CD4-positive, CD25-positive, alpha-beta regulatory T cell (primary cell): ENCODE measurements at places on chromosomes 1 and 21.
A peak's percentile ranks its signal among the peaks of the same experiment; 100 is the strongest.

DNA sequence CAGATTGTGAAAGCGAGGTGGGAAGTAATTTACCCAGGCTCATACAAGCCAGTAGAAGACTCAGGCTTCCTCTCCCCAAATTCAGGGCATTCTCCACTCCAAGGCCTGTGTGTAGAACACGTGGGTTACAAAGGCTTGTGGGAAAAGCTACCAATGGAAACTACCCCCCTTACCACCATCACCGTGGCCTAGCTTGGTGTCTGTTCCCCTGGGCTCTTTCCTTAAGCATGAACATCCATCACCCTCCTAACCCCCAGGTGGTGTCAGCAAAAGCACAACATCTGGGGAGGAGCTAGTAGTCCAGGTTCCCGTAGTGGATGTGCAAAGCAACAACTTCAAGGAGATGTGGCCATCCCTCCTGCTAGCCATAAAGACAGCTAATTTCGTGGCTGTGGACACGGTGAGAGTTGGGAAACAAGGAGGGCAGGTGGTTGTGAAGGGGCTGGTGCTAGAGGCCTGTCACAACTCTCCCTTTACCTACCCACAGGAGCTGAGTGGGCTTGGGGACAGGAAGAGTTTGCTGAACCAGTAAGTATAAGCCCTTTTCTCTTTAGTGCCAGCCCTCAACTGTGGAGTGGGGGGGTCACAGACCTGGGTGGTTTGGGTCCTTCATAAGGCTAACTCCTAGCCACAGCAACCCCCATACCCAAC, 701 bp upstream of the MUTYH start:
- peak; percentile 49 for DNase-seq

GRCh38 chr1:208515129-208515528, 270.9 kb upstream of the PLXNA2 start:
- DNase-seq: no peak

- DNase-seq: no peak
Observed at GRCh38 chr21:38229260-38229877, 27.4 kb upstream of the KCNJ15 start.

- DNase-seq: no peak
Observed at GRCh38 chr1:98556521-98557158, 104.9 kb upstream of the SNX7 start.

DNA sequence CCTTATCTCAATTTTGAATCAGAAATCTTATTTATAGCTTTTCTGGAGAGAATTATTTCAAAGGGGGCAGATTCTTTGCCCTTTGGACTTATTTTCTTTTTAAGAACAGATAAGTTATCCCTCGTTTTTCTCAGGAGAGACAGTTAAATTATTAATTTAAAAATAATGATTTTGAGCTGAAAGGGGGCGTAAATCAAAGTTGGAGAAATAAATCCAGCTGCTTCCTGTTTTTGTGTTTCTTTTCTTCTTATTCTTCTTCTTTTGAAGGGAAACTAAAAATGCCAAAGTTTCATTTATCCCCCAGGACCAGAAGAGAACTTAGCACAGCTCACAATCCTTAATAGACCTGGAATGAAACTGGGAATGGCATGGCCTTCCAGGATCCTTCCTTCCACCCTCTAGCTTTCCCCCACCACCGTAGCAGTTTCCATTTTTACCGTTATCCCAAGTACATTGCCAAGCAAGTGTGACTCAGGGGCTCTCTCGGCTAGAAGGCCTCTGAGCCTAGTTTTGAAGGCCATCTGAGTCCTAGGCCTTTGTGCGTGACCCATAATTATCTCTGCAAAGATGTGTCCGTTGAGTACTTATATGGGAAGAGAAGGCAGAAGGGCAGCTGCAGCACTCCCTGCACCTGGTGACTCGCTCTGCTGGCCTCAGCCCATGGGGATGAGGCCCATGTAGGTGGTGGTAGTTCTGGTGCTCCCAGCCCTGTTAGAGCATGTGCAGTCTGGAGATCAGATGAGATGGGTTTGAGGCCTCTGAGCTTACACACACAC, 181.7 kb downstream of the ROR1 start:
- DNase-seq: no peak

DNA sequence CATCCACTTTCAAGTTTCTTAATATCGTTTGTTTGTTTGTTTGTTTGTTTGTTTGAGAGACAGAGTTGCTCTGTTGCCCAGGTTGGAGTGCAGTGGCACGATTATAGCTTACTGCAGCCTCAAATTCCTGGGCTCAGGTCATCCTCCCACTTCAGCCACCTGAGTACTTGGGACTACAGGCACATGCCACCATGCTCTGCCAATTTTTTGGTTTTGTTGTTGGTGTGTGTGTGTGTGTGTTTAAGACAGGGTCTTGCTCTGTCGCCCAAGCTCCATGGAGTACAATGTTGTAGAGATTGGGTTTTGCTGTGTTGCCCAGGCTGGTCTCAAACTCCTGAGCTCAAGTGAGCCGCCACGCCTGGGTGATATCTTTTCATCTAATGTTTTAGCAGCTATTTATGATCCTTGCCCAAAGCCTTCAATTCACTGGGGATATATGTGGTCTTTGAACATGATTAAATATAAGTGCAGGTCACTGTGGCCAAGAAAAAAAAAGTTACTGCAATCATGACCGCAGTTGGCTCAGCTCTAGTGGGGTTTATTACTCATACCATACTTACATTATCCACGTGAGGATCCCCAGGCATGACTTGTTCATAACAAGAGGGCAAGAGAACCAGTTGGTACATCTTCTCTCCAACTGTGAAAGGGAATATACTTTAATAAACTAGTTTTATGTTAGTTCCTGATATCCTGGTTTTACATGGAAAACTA, 8.0 kb downstream of the RRP1B start:
- DNase-seq: no peak

DNA sequence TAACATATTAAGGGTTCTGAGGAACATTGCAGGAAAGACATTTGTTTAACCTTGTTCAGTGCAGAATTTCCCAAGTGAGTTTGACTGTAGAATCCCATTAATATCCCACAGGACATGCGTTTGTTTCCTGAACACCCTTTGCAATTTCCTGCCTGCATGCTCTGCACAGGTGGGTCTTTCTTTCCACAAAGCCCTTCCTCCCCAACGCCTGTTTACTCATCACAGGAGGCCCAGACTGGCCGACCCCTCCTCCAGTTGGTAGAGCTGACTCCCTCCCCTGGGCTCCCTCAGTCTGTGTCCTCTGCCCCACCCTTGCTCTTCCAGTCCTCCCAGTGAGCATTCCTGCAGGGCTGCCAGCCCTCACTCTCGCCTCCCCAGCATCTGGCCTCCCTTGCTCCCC, 47.5 kb upstream of the CTPS1 start:
- no peak for DNase-seq

- no peak for DNase-seq
Observed at GRCh38 chr1:156690675-156691036, 13.4 kb upstream of the NES start.

DNA sequence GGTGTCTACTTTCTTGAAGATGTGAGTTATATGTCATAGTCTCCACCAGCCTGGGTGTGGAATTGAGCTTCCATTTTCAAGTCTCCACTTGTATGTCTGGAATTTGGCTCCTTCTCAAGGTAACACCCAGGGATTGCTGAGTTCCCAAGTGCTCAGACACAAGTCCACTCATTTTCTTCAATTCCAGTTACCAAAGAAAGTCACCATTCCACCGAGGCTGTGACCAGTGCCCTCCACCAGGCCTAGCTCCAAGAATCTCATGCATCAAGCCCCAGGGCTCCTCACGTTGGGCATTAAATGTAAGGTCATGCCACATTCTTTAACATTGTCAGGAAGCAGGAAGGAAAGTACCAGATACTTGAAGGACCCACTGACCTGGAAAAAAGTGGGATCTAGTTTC, 2.4 kb upstream of the RAB4A start:
- no peak for DNase-seq

DNA sequence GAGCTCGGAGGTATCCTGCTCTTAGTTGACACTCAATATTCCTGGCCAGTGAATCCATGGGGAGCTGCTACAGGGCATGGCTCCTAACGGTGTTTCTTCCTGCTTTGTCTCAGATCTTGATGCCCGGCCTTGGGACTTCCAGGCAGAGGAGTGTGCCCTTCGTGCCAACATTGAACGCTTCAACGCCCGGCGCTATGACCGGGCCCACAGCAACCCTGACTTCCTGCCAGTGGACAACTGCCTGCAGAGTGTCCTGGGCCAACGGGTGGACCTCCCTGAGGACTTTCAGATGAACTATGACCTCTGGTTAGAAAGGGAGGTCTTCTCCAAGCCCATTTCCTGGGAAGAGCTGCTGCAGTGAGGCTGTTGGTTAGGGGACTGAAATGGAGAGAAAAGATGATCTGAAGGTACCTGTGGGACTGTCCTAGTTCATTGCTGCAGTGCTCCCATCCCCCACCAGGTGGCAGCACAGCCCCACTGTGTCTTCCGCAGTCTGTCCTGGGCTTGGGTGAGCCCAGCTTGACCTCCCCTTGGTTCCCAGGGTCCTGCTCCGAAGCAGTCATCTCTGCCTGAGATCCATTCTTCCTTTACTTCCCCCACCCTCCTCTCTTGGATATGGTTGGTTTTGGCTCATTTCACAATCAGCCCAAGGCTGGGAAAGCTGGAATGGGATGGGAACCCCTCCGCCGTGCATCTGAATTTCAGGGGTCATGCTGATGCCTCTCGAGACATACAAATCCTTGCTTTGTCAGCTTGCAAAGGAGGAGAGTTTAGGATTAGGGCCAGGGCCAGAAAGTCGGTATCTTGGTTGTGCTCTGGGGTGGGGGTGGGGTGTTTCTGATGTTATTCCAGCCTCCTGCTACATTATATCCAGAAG, 16.7 kb downstream of the ALX3 start:
- peak; percentile 58 for DNase-seq

GRCh38 chr1:28565726-28566125, 12.8 kb downstream of the TRNAU1AP start:
- no peak for DNase-seq

DNA sequence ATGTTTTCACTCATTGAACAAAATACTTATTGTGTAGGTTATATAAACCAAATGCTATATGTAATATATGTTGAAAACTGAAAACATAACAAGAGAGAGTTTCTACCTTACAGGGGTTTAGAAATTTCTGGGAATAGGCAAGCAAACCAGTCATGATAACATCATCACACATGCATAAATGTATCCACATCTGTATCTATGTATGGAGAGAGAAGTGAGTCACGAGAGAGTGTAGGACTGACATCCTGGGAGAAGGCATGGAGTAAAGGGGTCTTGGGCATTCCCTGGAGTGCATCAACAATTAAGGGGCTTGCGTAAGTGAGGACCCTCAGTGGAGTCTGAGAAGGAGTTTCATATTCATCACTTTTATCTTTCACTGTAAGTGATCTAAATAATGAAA, 65.5 kb downstream of the PCNX2 start:
- no peak for DNase-seq

- DNase-seq: no peak
Observed at GRCh38 chr1:34549199-34549598, 205.6 kb upstream of the GJB5 start.

DNA sequence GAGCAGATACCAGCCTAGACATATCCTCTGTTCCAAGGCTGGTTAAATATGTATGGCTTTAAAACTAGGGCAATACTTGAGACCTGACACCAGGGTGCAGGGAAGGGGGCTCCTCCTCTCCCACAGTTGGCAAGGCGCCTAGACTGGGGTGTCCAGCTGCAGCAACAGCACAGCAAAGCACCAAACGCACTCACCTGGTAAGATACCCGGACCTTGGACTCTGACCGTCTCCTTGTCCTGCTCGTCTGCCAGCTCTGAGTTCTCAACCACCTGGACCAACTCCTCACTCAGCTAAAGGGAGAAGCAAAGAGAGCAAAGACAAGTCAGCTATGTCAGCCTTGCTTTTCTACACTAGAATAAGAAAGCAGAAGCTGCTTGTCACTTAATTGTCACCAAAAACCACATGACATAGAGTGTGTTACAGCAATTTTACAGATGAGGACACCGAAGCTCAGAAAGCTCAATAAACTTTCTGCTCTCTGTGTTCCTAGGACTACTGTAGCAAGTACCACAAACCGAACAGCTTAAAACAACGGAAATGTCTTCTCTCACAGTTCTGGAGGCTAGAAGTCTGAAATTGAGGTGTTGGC, 4.4 kb downstream of the PACC1 start:
- DNase-seq: no peak

DNA sequence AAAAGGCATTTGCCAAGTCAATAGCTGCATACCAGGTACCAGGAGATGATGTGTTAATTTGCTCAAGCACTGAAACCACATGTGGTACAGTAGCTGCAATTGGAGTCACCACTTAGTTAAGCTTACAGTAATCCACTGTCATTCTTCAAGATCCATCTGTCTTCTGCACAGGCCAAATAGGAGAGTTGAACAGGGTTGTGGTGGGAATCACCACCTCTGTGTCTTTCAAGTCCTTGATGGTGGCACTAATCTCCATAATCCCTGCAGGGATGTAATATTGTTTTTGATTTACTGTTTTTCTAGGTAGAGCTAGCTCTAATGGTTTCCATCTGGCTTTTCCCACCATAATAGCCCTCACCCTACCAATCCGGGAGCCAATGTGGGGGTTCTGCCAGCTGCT, 91.9 kb downstream of the FCRL5 start:
- no peak for DNase-seq

- no peak for DNase-seq
Observed at GRCh38 chr1:55047611-55048010, 8.3 kb downstream of the PCSK9 start.

DNA sequence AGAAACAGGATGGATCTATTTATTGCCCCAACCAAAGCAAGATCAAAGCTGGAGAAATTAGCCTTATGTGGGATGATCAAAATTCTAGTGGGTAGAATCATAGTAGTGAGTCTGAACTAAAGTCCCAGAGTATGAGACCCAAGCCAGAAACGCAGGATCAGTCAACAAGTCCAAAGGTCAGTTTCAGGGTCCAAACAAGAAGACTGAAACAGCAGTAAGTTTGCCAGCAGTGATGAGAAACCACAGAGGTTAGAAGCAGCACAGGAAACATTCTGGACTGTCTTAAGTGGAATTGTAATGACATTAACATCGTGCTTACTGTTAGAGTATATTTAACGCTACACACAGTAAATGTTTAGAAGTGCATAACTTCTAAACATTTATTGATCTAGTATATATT, 251.0 kb downstream of the LRRIQ3 start:
- DNase-seq: no peak

GRCh38 chr1:18149027-18149641, 41.5 kb downstream of the IGSF21 start:
- DNase-seq: no peak

DNA sequence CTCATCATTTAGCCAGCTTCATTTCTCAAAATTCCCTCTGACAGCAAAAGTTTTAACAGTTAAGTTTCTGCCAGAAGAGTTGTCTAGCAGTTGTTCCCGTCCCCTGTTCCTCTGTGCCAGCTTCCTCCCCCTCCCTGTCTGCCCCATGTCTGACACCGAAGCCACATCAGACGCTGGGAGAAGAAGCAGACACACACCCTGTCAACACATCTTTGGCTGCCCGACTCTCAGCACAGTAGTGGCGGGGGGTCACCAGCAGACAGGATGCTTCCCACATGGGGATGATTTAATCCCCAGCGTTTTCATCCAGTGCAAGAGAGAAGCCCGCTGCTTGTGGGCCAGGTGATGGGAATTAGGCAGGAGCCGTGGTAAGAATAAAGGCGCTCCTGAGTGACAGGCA, 379.4 kb upstream of the RUNX1 start:
- no peak for DNase-seq
